ENCODE measurements at places on chromosomes 12 and 14. TPM values are rescaled to one million over a fixed set of nuclear protein-coding genes. Genes with fewer than 3 reads are reported as not detected.

GRCh38 chr14:74356892-74357575, 8.8 kb downstream of the VRTN start:
- DNase-seq, result no peak

DNA sequence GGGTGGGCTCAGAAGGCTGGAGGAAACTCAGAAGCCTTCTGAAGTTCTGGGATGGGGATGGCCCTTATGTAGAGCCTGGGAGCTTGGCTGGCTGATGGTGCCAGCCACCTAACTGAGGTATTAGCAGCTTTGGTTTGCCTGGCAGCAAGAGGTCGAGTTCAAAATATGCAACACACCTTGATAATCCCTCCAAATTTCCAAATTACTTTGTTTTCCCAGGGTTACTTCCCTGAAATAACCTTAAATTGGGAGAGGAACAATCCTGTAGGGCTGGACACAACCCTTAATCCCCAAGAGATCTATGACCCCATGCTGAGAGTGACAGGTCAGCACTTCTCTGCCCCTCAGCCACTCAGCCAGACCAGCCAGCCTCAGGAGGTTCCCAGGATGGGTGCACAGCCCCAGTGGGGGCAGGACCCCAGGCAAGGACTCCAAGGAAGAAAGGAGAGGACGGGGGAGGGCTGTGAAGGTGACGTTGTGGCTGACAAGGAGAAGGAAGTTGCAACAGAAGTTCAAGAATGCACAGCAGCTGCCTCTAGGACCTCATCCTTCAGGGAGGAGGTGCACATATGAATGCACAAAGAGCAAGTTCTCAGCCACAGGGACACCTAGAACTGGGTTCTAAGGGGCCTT, 18.6 kb upstream of the KRT77 start:
- no peak for DNase-seq

DNA sequence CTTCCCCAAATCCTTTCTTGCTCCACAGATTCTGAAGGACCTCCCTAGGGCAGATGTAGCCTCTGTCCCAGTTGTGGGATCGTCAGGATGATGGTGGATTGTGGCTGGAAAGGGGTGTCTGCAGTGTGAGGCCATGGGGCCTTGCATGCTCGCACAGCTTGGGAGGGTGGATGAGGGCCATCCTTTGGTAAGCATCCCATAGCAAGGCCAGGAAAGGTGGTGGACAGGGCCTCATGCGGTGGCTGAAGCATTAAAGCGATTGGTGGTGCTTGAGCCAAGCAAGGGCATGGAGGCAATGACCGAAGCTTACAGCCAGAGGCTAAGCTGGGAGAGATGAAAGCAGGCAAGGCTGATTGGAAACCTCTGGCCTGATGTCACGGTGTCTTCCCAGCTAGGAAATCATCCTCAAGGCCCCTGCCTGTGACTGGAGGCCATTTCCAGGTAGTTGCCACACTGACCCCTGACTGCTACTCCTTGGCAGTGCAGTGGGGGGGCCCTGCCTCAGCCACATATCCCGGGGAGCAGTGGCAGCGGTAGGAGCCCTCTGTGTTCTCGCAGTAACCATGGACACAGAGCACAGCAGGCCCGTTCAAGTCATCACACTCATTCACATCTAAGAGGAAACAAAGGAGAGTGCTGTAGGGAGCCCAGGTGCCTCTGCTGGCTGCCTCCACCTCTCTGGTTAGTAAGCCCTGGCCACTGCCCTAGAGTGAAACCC, 7.0 kb downstream of the ISCA2 start:
- DNase-seq, result no peak

DNA sequence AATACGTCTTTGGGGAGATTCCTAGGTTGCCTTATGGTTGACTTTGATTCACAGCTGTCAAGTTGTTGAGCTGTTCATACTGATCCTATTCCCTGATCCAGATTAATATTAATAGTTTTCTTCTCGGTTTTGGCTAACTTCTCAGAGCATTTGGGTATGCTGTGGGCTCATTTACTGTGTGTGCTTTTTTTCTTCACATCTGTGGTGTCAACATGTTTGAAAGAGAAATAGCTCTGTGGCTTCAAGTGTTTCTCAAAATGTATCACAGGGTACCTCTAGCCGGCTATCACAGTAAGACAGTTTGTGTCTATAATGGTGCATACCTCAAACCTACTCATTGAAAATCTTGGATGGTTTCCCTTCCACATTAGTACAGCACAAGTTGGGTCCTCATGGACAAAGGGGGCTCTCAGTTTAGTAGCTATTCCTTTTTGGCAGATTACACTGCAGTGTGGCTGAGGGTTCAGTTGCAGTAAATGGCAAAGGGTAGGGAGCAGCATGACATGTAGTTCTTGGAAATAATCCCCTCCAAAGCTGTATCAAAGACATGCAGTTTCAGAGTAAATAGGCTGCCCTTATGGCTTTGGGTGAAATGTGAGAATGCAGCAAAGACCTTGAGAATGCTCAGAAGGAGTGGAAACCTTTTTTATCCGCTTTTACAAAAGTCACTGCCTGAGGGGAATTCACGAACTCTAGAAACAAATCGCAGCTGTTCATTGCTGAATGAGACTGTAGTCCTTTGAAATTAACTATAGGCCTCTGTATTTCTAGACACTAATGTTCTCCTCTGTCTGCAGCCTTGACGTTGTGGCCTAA, 102.4 kb upstream of the ATF1 start:
- no peak for DNase-seq

DNA sequence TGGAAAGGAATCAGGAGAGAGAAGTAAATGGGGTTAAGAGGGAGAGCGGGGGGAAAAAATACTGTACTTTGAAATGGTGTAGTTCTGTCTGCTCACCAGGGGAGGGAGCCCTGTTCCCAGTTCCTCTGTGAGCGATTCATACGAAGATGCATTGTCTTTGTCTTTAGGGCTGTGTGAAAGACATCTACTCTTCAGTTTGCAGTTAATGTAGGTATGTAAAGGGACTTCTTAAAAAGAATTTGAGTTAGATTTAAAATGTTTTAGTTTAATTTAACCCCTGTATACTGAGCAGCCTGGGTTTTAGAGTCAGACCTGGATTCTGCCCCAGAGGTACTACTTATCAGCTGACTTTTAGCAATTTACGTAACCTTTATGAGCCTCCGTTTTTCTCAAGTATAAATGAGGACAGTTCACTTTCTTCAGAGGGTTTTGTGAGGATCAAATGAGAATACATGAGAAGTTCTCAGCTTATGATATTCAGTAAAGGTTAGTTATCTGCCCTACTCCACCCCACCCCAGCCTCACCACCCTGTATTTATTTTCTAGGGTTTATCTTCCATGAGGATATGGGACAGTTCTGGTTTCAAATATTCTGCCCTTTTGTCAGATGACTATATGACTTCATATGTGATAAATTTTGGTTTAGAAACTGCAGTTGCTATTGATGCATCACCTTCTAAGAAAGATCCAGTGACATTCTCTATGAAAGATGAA, 82.5 kb upstream of the EVL start:
- DNase-seq, result peak; percentile 74

DNA sequence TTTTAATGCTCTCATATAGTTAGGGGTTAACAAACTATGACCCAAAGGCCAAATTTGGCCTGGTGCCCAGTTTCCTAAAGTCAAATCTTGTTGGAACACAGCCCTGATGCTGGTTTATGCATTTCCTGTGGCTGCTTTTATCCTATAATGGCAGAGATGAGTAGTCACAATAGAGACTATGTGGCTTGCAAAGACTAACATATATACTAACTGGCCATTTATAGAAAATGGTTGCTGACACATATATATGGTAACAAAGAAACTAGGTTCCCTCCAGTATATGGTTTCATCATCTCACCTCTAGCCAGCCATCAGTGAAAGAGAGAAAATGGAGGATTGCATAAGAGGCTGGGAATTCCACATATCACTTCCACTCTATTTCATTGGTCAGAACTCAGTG, 10.8 kb downstream of the NAV3 start:
- no peak for DNase-seq

DNA sequence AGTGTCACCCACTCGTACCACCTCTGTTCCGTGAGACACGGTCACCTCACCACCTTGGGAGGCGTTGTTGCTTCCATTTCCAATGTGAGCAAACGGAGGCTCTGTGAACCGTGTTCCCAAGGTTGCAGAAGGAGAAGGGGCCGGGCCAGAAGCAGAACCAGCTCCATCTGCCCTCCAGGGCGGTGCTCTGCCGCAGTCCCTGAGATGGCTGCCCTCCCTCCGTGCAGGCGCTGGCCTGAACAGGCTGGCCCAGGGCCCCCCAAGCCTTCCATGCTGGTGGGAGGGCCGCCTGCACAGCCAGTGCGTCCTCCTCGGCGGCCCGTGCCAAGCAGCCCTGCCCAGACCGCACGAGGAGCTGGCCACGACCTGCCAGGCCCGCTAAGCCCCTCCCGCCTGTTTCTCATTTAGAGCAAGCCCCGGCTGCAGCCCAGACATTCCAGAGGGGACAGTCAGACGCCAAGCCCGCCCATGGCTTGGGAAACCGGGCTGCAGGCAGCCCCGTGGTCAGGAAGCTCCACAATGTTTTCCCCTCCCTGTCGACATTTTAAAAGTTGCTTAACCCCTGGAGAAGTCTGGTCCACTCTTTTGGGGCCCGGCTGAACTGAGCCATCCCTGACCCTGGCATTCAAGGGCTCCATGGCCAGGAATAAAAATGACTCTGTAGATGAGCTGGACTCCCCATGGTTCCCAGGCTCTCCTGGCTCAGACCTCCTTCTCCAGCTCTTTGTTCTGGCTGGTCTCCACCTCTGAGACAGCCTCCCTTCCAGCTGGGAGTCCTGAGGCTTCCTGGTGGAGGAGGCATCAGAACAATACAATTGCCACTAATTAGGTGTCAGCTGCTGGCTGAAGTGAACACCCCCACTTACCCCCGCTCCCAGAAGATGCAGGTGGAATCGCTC, 236.0 kb downstream of the BCL11B start:
- peak; percentile 89 for DNase-seq

DNA sequence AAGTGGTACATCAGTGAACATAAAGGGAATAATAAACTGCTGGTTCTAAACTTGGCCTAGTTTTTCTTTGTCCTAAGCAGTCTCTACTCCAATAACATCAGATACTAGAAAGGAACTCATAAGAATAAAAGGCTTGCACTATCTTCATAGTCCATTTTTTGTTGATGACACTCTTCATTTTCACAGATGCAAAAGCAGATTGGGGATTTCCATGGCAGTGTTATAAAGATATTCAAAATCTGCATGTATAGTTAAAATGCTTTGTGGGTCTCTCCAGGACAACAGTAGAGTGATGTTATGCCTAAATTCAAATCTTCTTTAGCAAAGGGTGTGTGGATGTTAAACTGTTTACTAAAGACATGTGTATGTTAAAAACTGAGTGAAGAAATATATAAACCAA, 745.8 kb downstream of the TRHDE start:
- no peak for DNase-seq

REM2 gene
- 0.09 TPM for polyA plus RNA-seq

SMARCC2 gene
- polyA plus RNA-seq, result 65.4 TPM

DNA sequence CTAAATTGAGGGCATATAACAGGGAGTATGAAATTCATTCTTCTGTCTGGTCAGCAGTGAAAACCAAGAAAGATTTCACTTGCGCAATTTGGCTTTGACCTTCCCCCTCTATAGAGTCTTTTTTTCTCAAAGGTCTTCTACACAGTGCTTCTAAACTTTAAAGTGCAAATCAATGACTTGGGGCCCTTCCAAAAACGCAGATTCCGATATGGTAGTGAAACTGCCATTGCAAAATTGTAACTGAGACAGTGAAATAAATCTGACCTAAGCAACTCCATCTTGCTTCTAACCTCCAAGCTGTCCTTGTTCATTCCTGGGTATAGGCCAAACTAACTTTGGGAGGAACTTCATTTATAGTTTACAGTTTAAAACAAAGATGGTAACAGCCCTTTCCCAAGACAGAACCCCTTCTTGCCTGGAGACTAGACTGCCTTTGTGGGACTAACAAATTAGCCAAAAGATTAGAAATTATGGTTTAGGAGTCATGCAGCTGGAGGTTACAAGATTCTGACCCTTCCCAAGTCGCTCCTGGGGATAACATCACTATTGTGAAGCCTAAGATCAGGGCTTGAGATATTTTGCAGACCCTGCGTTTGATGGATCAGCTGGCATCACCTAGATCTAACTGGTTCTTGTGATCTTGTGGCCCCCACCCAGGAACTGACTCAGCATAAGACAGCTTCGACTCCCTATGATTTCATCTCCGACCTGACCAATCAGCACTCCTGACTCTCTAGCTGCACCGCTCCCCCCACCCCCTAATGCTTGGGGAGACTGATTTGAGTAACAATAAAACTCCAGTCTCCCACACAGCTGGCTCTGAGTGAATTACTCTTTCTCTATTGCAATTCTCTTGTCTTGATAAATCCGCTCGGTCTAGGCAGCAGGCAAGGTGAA, 5.0 kb downstream of the SLC25A21 start:
- no peak for DNase-seq

CCDC198 gene
- polyA plus RNA-seq, result 0.91 TPM

PTGER2 gene
- 0.73 TPM for polyA plus RNA-seq

All from muscle of arm (tissue), 14 donors.